ENCODE measurements at places on chromosomes 7 and 10.

DNA sequence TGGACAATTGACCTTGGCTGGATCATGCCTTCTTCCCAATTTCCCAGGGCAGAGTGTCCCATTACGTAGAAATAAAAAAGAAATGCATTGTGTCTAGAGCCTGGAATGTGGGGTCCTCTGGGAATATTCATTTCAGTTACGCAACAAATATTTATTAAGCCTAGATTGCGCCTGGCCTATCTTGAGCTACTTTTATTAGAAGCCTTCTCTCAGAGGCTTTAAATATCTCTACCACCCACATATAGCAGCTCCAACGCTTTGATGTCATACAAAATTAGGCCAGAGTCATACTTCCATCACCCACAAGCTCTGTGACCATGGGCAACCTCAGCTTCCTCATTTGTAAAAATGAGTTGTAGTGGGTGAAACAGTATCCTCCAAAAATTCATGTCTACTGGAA lies 24.9 kb upstream of the CARD11 start:
- no peak for DNase-seq

DNA sequence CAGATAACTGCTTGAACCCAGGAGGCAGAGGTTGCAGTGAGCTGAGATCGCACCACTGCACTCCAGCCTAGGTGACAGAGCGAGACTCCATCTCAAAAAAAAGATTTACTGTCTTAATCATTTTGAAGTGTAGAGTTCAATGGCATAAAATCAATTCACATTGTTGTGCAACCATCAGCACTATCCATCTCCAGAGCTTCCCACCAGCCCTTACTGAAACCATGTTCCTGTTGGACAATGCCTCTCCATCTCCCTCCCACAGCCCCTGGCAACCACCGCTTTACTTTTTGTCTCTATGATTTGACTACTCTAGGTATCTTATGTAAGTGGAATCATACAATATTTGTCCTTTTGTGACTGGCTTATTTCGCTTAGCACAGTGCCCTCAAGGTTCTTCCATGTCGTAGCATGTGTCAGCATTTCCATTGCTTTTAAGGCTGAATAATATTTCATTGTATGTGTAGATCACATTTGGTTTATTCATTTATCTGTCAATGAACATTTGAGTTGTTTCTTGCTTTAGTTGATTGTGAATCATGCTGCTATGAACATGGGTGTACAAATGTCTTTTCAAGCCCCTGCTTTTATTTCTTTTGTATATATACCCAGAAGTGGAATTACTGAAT lies 33.1 kb downstream of the NACAD start:
- no peak for DNase-seq

- DNase-seq = peak; percentile 97
These were observed at the start of gene RFC2 for GRCh38 chr7:74254129-74254857. TSS of gene RFC2 (minus strand) at chr7:74254399. CDS start at chr7:74254383, 16 bp downstream.

- DNase-seq = no peak
These were observed 35.8 kb downstream of the MINDY3 start for GRCh38 chr10:15824498-15824897.

- no peak for DNase-seq
These were observed 188.8 kb downstream of the ZNF438 start for GRCh38 chr10:30842894-30843293.

DNA sequence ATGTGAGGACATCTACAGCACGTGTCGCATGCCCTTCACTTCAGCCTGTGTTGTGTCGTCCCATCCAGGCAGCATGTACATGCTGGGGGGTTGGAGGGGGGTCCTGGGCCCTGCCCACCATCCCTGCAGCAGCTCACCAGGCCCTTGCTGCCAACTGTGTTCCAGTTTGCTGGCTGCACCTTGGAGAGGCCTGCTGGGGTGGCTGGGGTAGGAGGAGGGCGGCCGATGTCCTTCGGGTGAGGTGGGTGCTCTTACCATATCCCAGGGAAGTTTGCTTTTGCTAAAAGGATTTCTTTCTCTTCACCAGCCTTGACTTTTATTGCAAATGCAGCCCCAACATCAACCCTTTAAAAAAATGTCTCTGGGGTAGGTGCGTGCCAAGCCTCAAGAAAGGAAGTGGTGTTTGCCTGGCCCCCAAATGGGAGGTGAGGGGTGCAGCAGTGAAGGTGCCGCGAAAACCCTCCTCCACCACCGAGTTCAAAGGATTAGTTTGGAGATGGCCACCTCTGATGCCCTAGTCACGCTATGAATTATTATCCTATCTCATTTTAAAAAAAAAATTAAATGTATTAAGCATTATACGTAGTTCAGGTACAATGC lies 165.8 kb upstream of the KLF6 start:
- no peak for DNase-seq

GRCh38 chr7:21357151-21358097 lies 70.5 kb upstream of the SP4 start:
- no peak for DNase-seq

GRCh38 chr10:98748298-98748697 lies 301.6 kb upstream of the HPS1 start:
- no peak for DNase-seq

DNA sequence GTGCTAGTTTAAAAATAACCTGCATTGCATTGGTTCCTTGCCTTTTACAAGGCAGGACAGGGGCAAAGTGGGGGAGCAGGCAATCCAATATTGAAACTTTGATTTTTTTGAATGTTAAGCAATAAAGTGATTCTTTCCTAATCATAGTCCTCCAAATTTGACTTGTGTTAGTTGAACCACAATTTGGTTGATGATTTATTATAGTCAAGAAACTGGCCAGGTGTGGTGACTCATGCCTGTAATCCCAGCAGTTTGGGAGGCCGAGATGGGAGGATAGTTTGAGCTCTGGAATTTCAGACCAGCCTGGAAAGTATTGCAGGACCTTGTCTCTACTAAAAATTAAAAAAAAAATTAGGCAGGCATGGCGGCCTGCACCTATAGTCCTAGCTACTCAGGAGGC lies 27.9 kb upstream of the ABLIM1 start:
- no peak for DNase-seq

DNA sequence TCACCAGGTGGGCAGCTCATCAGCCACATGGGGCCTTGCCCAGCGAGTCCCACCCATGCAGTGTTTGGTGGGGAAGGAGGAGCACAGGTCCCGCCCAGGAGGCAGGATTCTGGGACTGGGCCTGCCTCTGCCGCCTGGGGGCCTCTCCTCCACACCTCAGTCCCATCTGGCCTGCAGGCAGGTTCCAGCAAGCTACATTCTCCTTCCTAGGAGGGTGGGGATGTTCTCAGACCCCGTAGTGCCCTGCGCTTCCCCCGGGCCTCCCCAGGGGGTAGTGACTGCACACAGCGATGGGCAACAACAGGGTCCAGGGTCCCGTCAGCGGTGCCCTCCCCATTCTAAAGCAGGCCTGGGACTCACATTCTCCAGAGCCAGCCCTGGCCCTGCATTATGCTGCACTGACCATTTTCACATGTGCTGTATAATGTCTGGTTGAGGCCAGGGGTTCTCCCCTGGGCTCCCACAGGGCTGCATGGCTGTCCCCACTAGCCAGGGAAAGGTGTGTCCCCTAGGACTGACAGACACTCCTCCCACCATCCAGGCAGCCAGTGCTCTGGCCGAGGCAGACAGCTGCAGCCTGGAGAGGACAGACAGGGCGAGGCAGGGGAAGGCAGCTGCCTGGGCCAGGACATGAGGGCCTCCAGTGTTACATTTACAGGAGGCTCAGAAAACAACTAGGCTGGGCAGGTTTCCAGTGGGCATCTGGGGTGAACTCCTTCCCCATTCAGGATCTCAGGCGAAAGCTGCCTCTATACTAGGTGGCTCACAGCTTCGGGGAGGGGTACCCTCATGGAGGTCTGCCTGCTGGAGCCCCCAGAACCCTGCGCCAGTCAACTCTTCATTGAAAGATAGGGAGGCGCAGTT lies 9.3 kb downstream of the RASGEF1A start:
- DNase-seq = no peak
